HEK293T (cell line): ENCODE measurements at places on chromosomes 11 and 22.

DNA sequence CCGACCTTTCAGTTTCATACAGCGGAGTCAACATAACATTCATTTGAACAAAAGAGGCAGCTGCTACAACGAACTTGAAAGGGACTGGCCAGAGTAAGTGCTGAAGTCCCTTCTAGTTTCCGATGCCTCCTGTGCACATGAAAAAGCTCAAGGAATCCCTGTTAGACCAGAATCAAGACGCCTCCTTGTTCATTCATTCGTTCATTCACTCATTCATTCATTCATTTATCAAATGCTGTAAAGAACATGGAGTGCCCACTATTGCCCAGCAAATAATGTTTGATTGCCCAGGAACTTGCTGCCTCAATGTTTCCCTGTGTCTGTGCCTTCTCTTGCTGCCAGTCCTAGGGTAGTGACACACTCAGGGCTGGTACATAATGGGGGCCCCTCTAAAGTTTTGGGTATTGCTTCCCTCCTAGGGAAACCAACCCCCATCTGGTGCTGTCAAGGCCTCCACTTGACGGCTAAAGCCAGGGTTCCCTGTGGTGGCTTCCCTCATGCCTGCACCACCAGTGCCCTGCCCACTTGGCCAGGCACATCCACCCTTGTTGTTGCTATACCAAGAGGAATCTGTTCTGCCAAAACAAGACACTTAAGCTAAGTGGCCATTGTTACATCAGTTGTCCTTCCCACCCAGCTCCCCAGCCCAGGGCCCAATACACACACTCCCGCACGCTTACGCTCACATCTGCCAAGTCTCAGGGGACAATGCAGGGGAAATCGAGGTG lies 3.8 kb downstream of the TMPRSS13 start:
- DNase-seq: no peak

DNA sequence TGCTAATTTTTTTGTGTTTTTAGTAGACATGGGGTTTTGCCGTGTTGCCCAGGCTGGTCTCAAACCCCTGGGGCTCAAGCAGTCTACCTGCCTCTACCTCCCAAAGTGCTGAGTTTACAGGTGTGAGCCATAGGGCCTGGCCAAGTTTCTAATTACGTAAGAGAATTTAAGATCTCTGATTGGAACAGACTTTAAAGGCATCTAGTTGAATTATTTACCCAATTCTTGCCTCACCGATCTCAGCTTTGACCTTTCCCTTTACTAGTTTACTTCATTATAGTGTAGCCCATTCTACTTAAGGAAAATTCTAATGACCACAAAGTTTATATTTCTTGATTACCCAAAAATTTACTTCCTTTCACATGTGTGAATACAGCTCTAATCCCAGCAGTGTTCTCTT lies 81.6 kb downstream of the YAP1 start:
- no peak for DNase-seq

GRCh38 chr11:23551706-23552105 lies 691.4 kb upstream of the CCDC179 start:
- DNase-seq: no peak

DNA sequence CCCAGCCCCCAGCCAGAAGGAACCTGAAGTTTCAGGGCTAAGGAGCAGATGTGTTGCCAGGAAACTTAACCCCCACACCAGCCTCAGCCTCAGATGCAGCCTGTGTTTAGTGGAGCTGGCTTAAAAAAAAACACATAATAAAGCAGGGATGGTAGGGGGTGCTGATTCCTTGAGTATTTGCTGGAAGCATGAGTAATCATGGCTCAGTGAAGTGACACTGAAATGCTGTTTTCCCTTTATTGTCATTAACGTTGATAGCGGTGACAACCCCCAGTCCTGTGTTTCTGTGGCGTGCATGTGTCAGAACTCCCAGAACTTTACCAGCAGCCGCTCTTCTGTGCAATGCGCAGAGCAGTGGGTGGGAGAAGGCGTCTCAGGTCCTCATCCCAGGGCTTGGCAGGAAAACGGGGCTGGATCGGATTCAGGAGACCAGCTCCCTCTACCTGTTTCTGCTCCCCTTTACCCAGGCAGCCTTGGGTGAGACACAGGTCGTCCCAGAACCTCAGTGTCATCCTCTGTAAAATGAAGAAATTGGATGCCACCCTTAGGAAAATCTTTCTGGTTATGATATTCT lies 1282.1 kb downstream of the TBC1D22A start:
- DNase-seq: no peak

GRCh38 chr11:121291896-121292494 lies 576 bp upstream of the SC5D start:
- DNase-seq: no peak

DNA sequence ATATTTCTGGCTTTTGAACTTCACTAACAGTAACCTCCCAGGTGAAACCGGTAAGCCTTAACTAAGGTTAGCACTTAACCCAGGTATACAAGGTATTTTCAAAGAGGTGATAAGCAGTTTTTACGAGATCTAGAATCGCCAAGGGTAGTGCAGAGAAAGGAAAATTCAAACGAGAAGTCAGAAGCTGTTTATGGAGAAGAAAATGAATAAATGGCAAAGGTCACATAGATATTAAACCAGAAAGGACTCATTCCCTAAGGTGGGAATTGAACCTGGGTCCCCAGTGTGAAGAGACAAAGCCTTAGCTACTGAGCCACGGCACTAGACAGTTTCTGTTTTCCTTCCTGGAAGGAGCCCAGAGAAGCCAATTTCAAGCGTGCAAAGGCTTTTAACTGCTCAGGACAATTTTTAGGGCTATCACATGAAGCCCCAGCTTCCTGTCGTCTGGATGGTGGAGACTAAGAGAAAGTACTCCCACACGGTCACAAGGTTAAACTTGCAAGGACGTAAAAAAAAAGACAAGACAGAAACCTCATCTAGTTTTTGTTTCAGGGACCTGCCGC lies 5.7 kb upstream of the C1QTNF6 start:
- no peak for DNase-seq

- no peak for DNase-seq
Observed at GRCh38 chr11:11563200-11563975, 58.4 kb downstream of the GALNT18 start.
